ENCODE measurements at places on chromosomes 7 and 10.

- DNase-seq: no peak
Measured at GRCh38 chr7:82021036-82021435, 251.2 kb upstream of the HGF start.

DNA sequence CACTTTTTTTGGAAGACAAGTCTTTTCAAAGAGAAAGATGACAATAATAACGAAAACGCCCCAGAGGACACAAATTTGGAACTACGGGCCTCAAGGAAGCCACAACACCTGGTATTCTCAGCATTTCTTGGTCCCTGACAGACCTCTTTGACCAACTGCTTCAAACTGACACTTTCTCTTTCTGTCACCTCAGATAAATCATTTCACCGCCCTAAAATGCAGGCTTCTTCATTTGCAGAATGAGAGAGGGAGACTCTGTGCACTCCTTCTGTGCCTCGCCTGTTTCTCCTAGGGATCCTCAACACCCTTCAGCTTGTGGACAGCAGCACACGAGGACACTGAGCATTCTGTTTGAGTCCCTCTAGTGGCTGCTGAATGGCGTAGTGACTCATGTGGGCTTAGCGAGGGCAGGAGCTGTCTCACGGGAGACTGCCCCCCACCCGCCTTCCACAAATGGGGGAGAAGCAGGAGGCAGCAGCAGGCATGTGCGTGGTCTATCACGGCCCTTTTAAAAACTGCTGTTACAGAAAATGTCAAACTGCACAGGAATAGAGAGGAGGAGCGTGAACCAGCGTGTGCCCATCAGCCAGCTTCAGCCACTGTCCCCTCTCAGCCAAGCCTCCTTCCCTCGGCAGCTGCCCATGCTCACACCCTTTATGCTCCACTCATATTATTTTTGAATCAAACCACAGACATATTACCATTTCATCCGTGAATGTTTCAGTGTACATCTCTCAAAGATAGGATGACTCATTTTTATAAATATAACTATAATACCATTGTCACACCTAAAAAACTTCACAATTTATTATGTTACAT is 41.4 kb downstream of the GSDME start:
- DNase-seq: no peak

- no peak for DNase-seq
Measured at GRCh38 chr10:91381257-91381891, 28.8 kb upstream of the HECTD2 start.

- DNase-seq: no peak
Measured at GRCh38 chr10:6400331-6400730, 179.7 kb downstream of the PRKCQ start.
